Thoracic aorta (tissue), 2 donors: ENCODE measurements at places on chromosomes 7 and 10. TPM values are rescaled to one million over a fixed set of nuclear protein-coding genes. Genes with fewer than 3 reads are reported as not detected.

- no peak for DNase-seq
- H3K27ac ChIP-seq, result no peak overlapping the region
- no peak overlapping the region for H3K4me3 ChIP-seq
Measured at GRCh38 chr10:77251297-77252013, 386.2 kb downstream of the KCNMA1 start.

- H3K36me3 ChIP-seq, result no peaks in the 10 kb centered on the region
- no peaks in the 10 kb centered on the region for H3K27me3 ChIP-seq
- H3K27ac ChIP-seq, result no peak overlapping the region
- H3K4me3 ChIP-seq, result no peak overlapping the region
Measured at GRCh38 chr10:3933733-3934132, 148.7 kb upstream of the KLF6 start.

GRCh38 chr10:97182288-97182990, 3.3 kb downstream of the SLIT1 start:
- H3K27ac ChIP-seq, result no peak overlapping the region
- no peaks in the 10 kb centered on the region for H3K4me1 ChIP-seq
- H3K36me3 ChIP-seq, result no peaks in the 10 kb centered on the region
- no peak for DNase-seq
- no peak overlapping the region for H3K4me3 ChIP-seq

DNA sequence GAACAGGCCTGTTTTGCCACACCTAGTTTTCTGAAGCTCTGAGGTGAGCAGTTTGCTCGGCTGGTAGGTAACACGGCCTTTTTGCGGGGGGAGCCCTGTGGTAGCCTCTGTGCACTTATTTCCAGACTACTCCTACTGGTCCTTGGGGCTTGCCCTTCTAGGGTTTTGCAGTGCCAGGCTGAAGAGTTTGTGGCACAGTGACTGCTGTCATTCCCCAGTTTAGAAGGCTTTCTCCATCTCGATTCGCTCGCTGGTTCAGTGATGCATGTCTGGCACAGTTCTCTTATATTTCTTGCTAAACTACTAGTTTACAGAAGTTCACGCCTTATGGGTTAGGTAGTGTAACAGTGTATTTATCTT, 711 bp downstream of the KIF20B start:
- H3K27me3 ChIP-seq, result no peaks in the 10 kb centered on the region
- no peak overlapping the region for H3K27ac ChIP-seq
- peak overlapping the region; percentile 76 for H3K4me3 ChIP-seq
- no peak for DNase-seq
- no peaks in the 10 kb centered on the region for H3K36me3 ChIP-seq
- peaks cover 16% of the 10 kb centered on the region for H3K4me1 ChIP-seq

- H3K27ac ChIP-seq, result no peak overlapping the region
- H3K27me3 ChIP-seq, result no peaks in the 10 kb centered on the region
- peaks cover 58% of the 10 kb centered on the region for H3K36me3 ChIP-seq
- no peak overlapping the region for H3K4me3 ChIP-seq
- H3K4me1 ChIP-seq, result no peaks in the 10 kb centered on the region
Measured at GRCh38 chr10:77836299-77836820, 90.2 kb downstream of the DLG5 start.

DNA sequence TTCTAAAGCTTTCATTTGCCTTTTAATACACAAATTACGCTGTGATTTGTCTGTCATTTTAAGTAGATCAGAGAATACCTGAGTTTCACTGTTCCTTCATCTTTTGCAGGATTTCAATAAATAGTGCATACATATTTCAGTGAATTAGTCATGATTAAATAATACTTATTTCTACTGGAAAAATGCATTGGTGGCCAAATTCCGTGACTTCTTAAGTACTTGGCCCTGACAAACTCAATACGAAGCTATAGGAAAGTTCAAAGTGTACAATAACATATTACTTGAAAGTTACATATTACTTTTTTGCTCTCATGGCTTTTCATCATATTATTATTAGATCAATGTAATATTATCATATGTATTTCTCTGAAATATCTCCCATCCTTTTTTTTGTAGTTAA, 16.1 kb upstream of the PLXDC2 start:
- H3K27me3 ChIP-seq, result no peaks in the 10 kb centered on the region
- no peaks in the 10 kb centered on the region for H3K36me3 ChIP-seq
- H3K4me1 ChIP-seq, result no peaks in the 10 kb centered on the region
- DNase-seq, result no peak
- H3K27ac ChIP-seq, result no peak overlapping the region

GRCh38 chr10:103592186-103593021, 98.9 kb downstream of the NEURL1 start:
- no peak for DNase-seq
- H3K4me1 ChIP-seq, result no peaks in the 10 kb centered on the region
- H3K27ac ChIP-seq, result no peak overlapping the region
- H3K36me3 ChIP-seq, result no peaks in the 10 kb centered on the region

GRCh38 chr7:88771417-88771816, 11.9 kb downstream of the ZNF804B start:
- H3K27me3 ChIP-seq, result no peaks in the 10 kb centered on the region
- DNase-seq, result no peak
- no peak overlapping the region for H3K27ac ChIP-seq

RAMP3 gene
- 76.5 TPM for total RNA-seq

IDI2 gene
- not detected for total RNA-seq

PLEKHS1 gene
- total RNA-seq, result not detected
